ENCODE measurements at places on chromosomes 16 and 17.

- no peak for DNase-seq
These were observed 1568.1 kb upstream of the GOT2 start for GRCh38 chr16:60302261-60302660.

- no peak for DNase-seq
These were observed 7.4 kb downstream of the FAM171A2 start for GRCh38 chr17:44356241-44356640.

- no peak for DNase-seq
These were observed at the start of gene ZFHX3 for GRCh38 chr16:73047536-73048291. Gene ZFHX3, minus strand, starts transcription at chr16:73048128. Its CDS starts 87,983 bp downstream, at chr16:72960145.

DNA sequence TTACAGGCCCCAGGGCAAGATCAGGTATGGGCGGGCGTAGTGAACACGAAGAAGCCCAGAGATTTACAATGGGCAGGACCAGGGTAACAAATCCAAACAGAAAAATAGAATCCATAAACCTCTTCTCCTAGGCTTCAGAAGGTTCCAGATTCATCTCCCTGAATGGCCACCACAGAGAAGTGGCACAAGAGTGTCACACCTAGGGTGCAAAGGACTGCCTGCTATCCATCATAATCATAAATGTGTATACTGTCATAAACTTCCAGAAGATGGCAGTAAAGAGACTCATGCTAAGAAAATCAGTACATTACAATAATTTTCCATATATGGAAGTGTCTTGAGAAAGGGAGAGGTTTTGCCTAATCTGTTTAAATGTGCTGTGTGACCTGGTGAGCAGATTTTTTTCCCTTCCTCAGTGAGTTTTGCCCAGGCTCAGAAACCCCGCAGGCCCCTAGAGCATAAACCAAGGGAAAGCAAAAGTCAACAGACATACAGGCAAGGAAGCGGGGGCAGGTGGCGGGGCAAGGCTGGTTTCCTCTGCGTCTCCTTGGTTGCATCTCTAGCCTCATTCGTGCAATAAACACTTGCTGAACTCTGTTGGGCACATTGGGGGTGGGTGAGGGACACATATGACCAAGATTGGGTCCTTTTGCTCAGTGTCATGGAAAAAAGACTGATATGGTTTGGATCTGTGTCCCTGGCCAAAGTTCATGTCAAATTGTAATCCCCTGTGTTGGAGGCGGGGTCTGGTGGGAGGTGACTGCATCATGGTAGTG, 92.0 kb upstream of the CDH5 start:
- DNase-seq: no peak

DNA sequence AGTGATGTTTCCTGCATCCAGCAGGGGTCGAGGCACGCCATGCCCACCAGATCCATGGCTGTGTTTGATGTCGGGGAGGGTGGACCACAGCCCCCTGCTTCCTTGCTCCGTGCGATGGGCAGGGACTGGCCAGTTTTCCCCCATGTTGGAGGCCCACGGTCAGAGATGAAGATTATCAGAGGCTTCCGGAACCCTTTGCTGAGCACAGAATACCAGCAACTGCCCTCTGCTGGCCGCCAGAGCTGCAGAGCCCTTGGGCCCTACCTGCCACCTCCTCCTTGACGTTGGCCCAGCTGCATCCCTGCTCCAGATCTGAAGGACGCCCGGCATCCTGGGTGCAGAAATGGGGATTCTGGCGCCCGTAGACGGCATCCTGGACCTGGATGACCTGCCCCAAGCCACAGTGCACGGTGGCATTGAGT, 23.7 kb upstream of the BCO1 start:
- no peak for DNase-seq

Measured in iPS DF 19.7 (cell line).